ENCODE measurements at places on chromosomes 6 and 20. TPM values are rescaled to one million over a fixed set of nuclear protein-coding genes. Genes with fewer than 3 reads are reported as not detected.
A peak's percentile ranks its signal among the peaks of the same experiment; 100 is the strongest.

The CALHM4 gene
- total RNA-seq: not detected

The DUSP15 gene
- 0.45 TPM for total RNA-seq

The KCNK5 gene
- total RNA-seq: 30.7 TPM

The IRF4 gene
- not detected for total RNA-seq

The CYP39A1 gene
- 11.6 TPM for total RNA-seq

DNA sequence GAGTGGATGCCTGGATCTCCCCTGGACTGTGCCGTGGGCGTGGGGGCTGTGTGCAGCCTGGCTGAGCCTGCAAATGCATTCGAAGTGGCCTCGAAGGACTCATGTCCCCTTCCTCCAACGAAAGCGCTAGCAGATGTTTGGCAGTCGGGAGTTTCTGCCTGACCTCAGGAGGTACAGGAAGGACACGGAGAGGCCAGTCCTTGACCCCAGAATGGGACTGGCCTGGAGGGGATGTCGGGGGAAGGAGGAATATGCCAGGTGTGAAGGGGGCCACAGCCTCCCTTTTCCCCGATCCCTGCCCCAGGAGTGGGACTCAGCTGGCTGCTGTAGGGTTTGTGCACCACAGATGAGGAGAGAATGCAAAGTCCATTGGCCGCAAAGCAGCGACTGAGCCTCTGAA, 45.6 kb downstream of the APCDD1L start:
- no peak overlapping the region for H3K4me3 ChIP-seq
- no peak overlapping the region for H3K27ac ChIP-seq
- H3K4me1 ChIP-seq: no peaks in the 10 kb centered on the region
- no peaks in the 10 kb centered on the region for H3K27me3 ChIP-seq

DNA sequence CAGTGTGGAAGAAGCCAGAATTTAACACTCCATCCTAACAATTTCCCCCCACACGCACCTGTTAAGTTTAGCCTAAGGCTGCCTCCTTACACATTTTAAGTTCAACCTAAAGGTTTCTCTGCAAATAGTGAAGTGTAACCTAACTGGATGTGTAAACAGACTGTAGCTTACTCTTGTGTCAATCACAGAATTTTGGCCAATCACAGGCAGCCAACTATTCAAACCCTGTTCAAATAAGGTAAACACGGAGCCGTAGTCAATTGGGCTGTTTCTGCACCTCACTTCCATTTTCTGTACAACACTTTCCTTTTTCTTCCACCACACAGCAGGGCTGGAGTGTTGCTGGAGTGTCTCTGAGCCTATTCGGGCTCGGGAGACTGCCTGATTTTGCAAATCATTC, 92.1 kb downstream of the ISM1 start:
- H3K27ac ChIP-seq: no peak overlapping the region
- DNase-seq: no peak
- H3K4me1 ChIP-seq: no peaks in the 10 kb centered on the region
- no peak overlapping the region for H3K4me3 ChIP-seq
- H3K36me3 ChIP-seq: no peaks in the 10 kb centered on the region
- no peaks in the 10 kb centered on the region for H3K27me3 ChIP-seq

GRCh38 chr6:26199057-26199772, 112.0 kb downstream of the HFE start:
- no peaks in the 10 kb centered on the region for H3K36me3 ChIP-seq
- H3K4me1 ChIP-seq: peaks cover 6% of the 10 kb centered on the region
- H3K27me3 ChIP-seq: peaks cover 82% of the 10 kb centered on the region
- H3K4me3 ChIP-seq: peak overlapping the region; percentile 60
- H3K27ac ChIP-seq: peak overlapping the region; percentile 89
- DNase-seq: peak; percentile 68

- peak overlapping the region; percentile 66 for H3K27ac ChIP-seq
- peaks cover 11% of the 10 kb centered on the region for H3K4me1 ChIP-seq
- no peak overlapping the region for H3K4me3 ChIP-seq
These were observed 45.2 kb upstream of the RREB1 start for GRCh38 chr6:7062451-7063162.

- H3K27me3 ChIP-seq: no peaks in the 10 kb centered on the region
- H3K4me3 ChIP-seq: peak overlapping the region; percentile 32
- H3K4me1 ChIP-seq: peaks cover 76% of the 10 kb centered on the region
These were observed 11.4 kb downstream of the TEAD3 start for GRCh38 chr6:35485402-35485877.

DNA sequence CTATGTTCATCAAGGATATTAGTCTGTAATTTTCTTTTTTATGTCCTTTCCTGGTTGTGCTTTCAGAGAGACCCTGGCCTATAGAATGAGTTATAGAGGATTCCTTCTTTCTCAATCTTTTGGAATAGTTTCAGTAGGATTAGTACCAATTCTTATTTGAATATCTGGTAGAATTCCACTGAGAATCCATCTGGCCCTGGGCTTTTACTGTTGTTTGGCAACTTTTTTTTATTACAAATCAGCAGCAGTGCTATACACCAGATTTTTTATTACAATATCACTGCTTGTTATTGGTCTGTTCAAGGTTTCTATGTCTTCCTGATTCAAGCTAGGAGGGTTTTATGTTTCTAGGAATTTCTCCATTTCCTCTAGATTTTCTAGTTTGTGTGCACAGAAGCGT, 50.0 kb upstream of the NRSN1 start:
- no peak overlapping the region for H3K4me3 ChIP-seq
- no peak for DNase-seq
- H3K27me3 ChIP-seq: no peaks in the 10 kb centered on the region
- H3K27ac ChIP-seq: no peak overlapping the region
- no peaks in the 10 kb centered on the region for H3K4me1 ChIP-seq

DNA sequence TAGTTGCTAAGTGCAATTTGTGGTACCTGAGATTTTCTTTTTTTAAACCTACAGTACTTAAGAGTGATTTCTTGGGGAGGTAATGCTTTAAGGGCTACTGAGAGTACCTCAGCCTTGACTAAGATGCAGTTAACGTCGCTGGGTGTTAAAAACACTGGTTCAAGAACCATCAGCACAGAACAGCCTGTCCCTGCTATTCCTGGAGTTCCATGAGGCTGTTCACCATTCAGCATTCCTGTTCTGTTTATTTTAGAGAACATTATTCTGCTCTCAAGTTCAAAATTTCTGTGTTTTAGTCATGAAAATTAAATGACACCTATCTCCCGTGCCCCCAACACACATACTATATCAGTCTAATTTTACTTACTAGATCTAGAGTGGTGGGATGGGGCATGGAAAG, 1.7 kb upstream of the PRELID3B start:
- H3K36me3 ChIP-seq: no peaks in the 10 kb centered on the region
- H3K27me3 ChIP-seq: no peaks in the 10 kb centered on the region
- H3K4me1 ChIP-seq: peaks cover 42% of the 10 kb centered on the region

DNA sequence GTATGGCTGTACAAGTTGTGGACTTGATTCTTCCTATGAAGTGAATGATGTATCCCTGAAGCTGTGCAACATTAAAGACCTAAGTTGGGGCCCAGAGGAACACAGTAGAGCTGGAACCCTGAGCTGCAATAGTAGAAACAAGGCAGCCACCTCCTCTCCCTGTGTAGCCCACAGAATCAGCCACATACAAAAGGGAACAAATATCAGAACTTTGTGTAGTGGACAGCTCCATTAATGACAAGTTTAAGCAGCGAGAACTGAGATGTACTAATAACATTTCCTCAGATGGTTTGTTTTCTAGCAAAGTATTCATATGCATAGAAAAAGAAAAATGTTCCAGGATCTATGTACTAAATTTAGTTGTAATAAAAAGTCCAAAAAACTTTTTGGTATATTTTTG, 19.2 kb downstream of the PHACTR1 start:
- H3K36me3 ChIP-seq: no peaks in the 10 kb centered on the region
- no peak overlapping the region for H3K27ac ChIP-seq
- no peaks in the 10 kb centered on the region for H3K4me1 ChIP-seq
- no peak overlapping the region for H3K4me3 ChIP-seq

GRCh38 chr6:5422321-5422915, 161.1 kb downstream of the FARS2 start:
- H3K4me1 ChIP-seq: no peaks in the 10 kb centered on the region
- no peak overlapping the region for H3K4me3 ChIP-seq
- peak; percentile 52 for DNase-seq

DNA sequence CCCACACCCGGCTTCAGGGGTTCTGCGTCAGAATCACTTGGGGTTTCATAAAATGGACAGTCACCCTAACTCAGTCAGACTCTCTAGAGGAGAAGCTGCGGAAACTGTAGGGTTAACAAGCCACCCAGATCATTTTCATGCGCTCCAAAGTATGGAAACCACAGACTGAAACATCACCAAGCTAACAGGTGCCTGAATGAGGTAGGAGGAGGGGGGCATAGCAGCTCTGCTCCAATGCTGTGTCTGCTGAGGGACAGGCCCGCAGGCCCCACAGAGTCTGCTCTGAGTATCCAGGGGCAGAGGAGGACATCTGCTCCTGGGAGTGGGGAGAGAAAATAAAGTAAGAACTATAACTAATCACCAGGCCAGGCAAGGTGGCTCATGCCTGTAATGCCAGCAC, 97.1 kb upstream of the AKAP12 start:
- H3K36me3 ChIP-seq: no peaks in the 10 kb centered on the region
- DNase-seq: no peak
- H3K27me3 ChIP-seq: no peaks in the 10 kb centered on the region
- H3K4me3 ChIP-seq: no peak overlapping the region

DNA sequence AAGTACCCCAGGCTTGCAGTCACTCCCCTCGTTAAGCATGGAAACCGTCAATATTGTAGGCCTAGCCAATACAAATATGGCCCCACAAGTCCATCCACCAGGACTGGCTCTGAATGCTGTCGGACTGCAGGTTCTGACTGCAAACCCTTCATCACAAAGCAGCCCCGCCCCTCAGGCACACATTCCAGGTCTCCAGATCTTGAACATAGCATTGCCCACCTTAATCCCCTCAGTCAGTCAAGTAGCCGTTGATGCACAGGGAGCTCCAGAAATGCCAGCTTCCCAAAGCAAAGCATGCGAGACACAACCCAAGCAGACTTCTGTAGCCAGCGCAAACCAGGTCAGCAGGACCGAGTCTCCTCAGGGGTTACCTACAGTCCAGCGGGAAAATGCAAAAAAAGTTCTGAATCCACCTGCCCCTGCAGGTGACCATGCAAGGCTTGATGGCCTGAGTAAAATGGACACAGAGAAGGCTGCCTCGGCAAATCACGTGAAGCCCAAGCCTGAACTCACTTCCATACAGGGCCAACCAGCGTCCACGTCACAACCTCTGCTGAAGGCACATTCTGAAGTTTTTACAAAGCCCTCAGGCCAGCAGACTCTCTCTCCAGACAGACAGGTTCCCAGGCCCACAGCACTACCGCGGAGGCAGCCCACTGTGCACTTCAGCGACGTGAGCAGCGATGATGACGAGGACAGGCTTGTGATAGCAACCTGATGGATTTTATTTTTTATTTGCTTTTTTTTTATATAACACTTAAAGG, 126.2 kb upstream of the EDN1 start:
- H3K27me3 ChIP-seq: no peaks in the 10 kb centered on the region
- no peak for DNase-seq
- no peak overlapping the region for H3K27ac ChIP-seq
- H3K4me1 ChIP-seq: no peaks in the 10 kb centered on the region
- H3K36me3 ChIP-seq: peaks cover 34% of the 10 kb centered on the region
- no peak overlapping the region for H3K4me3 ChIP-seq

DNA sequence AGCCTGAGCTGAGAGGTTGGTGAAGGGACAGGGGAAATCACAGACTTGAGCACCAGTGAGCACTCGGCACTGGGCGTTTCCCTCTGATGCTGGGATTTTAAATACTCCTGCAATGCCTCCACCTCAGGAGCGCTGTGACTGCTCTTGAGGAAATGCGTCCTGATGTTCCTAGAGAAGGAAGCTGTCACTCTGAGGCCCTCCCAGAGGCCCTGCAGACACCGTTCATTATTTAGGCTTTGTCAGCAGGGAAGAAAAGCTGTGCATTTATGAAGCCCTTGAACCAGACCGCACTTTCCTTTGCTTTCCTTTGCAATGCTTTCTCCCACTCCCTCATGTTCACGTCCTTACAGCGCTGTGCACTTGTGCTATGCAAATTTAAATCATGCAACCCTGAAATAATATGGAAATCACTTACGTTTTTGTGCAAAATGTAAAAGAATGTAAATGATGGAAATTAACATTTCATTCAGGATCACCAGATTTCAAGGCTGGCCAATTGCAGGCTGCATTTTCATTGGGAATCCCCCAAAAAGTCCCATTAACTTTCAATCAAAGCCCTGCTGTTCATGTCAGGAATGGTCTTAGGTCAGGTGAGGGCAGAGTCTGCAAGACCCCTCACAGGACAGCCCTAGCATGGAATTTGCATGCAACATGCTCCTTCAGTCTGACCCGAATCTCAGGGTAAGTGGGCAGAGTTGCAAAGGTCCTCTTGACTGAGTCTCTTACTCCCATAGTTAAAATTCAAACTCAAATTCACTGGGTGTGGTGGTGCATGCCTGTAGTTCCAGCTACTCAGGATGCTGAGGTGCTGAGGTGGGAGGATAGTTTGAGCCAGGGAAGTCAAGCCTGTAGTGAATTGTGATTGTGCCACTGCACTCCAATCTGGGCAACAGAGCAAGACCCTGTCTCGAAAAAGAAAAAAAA, 45.8 kb upstream of the SYNDIG1 start:
- no peaks in the 10 kb centered on the region for H3K36me3 ChIP-seq
- no peak overlapping the region for H3K4me3 ChIP-seq
- H3K4me1 ChIP-seq: no peaks in the 10 kb centered on the region
- DNase-seq: no peak
- no peak overlapping the region for H3K27ac ChIP-seq

GRCh38 chr6:32982702-32983492, 14.5 kb downstream of the BRD2 start:
- H3K4me1 ChIP-seq: peaks cover 72% of the 10 kb centered on the region
- H3K36me3 ChIP-seq: peaks cover 42% of the 10 kb centered on the region
- H3K27me3 ChIP-seq: no peaks in the 10 kb centered on the region
- no peak overlapping the region for H3K4me3 ChIP-seq
- DNase-seq: peak; percentile 38

- no peak overlapping the region for H3K27ac ChIP-seq
- H3K27me3 ChIP-seq: no peaks in the 10 kb centered on the region
- H3K4me3 ChIP-seq: no peak overlapping the region
- no peaks in the 10 kb centered on the region for H3K36me3 ChIP-seq
- H3K4me1 ChIP-seq: no peaks in the 10 kb centered on the region
These were observed 97.2 kb downstream of the HDGFL1 start for GRCh38 chr6:22666586-22666985.

GRCh38 chr6:134519465-134519864, 201.6 kb upstream of the SGK1 start:
- no peak for DNase-seq
- peak overlapping the region; percentile 54 for H3K27ac ChIP-seq
- H3K27me3 ChIP-seq: no peaks in the 10 kb centered on the region
- no peaks in the 10 kb centered on the region for H3K36me3 ChIP-seq
- peaks cover 30% of the 10 kb centered on the region for H3K4me1 ChIP-seq

Measured in stomach (tissue), 19 donors.